Suppressor macrophage (primary cell): ENCODE measurements at places on chromosomes 1 and 21.
A peak's percentile ranks its signal among the peaks of the same experiment; 100 is the strongest.

DNA sequence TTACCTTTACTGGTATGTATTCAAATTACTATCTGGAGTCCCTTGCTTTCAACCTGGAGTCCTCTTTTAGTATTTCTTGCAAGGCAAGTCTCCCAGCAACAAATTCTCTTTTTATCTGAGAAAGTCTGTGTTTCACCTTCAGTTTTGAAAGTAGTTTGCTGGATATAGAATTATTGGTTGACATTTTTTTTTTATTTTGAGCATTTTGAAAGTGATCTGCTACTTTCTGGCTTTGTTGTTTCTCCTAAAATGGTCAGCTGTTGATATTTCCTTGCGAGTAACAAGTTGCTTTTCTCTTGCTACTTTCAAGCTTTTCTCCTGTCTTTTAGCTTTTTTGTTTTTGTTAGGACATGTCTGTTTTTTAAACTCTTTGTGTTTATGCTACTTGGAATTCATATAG lies 126.1 kb downstream of the TRIM33 start:
- DNase-seq, result no peak

DNA sequence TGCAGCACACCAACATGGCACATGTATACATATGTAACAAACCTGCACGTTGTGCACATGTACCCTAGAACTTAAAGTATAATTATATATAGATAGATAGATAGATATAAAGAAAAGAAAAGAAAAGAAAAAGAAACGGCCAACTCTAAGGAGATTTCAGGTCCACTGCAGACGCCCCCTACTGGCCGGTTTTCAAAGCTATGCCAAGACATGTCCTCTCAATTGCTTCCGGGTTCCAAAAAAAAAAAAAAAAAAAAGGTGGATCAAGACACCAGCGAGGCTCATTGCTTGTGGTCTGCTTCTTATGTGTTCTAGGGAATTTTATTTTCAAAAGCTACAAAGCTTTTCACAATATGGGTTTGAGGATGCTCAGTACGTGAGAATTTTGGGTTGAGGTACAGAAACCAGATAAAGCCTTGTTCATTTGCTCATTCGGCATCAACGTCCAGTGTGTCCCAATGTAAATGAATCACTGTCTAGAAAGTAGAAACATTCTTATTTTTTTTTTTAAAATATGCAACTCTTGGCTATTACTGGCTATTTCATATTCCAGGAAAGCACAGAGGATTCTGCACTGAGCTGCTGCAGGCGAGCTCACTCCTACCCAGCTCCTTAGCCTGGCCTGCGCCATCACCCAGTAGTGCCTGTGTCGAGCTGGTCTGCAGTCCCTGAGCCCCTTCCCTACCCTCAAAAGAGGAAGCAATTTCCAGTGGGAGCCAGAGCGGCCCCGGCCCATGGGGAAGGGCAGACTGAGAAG lies 643.0 kb downstream of the KIF26B start:
- peak; percentile 36 for DNase-seq

DNA sequence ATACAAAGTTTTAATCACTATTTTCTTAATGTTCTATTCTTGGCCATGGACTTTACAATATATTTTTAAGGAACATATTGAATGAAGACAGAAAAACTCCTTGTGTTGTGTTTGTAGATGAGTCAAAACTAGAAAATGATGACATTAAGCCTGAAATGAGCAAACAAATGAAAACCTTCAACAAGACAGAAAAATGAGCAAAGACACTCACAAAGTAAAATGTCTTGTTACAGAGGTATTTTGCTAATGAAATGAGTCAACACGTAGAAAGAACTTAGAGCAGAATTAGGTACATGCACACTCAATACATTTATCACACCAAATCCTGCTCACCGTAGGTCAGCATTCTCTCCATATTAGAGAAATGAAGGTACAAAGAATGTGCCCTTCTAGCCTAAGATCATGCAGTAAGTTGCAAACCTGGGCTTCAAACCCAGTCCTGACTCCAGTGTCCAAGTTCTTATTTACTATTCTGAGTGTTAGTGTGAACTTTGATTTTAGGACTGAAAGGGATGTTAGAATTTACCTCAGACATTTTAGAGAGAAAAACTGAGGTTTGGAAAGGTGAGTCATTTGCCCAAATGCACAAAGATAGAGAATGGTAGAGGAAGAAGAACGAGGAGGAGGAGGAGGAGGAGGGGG lies 133.9 kb upstream of the SGIP1 start:
- no peak for DNase-seq

DNA sequence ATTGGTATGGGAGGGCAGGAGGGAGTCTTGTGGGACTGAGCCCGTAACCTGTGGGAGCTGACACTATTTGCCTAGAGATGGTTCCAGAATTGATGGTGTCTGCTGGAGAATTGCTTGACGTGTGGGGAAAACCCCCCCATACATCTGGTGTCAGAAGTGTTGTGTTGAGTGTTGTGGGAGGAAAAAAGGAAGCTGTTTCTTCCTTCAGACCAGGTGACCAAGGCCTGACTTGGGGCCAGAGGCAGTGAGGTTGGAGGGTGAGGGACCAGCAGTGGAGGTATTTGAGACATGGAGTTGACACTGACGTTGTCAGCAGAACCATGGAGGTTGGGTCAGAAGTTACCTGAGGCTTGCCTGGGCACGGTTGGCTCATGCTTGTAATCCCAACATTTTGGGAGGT lies 8.3 kb downstream of the SHISAL2A start:
- DNase-seq, result no peak

DNA sequence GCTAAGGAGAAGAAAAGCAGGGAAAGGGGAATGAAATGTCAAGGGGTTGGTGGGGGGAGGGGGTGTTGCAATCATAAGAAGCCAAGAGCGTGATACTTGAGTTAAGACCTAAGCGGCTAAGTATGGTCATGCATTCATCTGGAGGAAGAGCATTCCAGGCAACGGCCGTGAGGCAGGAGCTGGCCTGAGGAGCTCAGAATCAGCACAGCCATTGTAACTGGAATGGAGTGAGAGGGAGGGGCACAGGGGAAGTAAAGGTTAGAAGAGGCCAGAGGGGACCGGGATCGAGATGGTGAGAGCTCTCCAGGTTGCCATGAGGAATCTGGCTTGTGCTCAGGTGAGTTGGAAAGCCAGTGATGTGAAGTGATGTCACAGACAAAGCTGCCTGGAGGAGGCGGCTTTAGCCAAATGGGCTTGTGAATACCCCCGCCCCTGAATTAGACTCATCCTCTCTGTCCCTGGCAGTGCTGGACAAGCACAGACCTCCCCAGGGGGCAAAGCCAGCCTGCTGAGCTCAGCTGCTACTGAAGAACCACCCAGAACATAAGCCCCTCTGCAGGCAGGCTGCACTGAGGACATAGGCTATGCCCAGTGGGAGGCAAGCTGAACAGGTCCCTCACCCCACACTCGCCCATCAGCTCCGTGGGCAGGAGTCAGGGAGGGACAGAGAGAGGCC lies 61.1 kb upstream of the LAPTM5 start:
- DNase-seq, result no peak

GRCh38 chr1:215590779-215591491 lies 23.8 kb downstream of the KCTD3 start:
- no peak for DNase-seq

- DNase-seq, result no peak
Observed at GRCh38 chr21:31514598-31514997, 144.9 kb upstream of the SOD1 start.

DNA sequence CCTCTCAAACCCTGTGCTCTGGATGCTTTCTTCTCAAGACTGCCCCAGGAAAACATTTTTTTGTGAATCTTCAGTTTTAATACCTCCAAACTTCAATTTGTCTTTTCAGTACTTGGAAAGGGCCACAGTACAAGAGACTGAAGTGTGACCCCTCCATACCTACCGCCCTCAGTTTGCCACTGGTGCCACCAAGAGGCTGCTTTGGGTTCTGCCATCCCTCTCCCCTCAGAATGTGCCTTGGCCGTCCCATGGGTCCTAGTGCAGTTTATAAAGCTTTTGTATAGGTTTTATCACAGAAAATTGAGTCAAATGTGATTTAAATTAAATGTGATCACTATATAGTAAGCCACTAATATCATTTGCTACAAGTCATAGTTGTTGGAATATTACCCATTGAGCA lies 60.8 kb upstream of the PGD start:
- peak; percentile 5 for DNase-seq

GRCh38 chr1:115330480-115331013 lies 7.5 kb downstream of the NGF start:
- DNase-seq, result no peak

DNA sequence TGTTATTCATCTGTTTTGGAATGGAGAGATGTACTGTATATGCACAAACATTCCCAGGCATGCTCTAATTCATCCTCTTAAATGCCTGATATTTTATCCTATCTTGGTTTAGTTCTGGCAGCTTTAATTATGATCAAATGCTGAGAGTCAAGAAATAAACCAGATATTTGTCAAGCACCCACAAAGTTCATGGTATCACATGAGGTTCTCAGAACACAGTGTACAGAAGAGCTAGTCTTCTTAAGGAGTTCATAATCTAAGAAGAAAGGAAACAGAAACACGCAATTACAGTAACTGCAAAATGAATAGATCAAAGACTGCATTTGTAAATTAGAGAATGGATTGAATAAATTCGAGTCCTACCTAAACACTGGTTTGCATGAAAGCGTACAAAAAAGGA lies 58.3 kb upstream of the KCNH1 start:
- DNase-seq, result no peak

DNA sequence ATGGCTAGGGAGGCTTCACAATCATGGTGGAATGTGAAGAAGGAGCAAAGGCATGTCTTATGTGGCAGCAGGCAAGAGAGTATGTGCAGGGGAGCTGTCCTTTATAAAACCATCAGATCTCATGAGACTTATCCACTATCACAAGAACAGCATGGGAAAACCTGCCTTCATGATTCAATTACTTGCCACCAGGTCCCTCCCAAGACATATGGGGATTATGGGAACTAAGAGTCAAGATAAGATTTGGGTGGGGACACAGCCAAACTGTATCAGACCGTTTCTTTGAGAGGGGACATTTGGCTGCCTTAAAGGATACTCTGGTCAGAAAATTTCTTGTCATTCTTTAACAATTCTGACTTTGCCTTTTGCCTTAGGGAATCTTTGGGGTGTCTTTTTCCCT lies 3.2 kb upstream of the XPR1 start:
- DNase-seq, result no peak
